ENCODE measurements at places on chromosomes 3 and 15.

DNA sequence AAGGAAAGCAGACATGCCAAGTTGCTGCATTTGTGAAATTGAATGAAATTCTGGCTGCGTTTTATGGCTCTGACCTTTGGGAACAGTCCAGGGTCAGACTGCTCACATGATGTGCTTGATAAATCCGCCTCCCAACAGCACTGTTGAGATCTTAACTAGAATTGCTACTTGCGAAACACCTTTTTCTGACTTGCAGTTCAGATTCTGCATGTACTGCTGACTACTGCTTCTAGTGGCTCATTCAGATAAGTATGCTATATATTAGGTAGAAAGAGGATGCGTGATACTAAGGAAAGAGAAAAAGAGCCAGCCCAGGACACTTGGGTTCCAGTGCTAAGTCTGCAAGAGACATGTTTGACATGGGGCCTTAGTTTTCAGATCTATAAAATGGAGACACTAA is 129.4 kb downstream of the LPP start:
- DNase-seq, result no peak

- no peak for DNase-seq
Observed at GRCh38 chr3:4474683-4475490, 7.8 kb upstream of the SUMF1 start.

- no peak for DNase-seq
Observed at GRCh38 chr15:70201425-70201775, 103.7 kb upstream of the TLE3 start.

- DNase-seq, result no peak
Observed at GRCh38 chr3:53705774-53706173, 140.4 kb downstream of the CHDH start.

DNA sequence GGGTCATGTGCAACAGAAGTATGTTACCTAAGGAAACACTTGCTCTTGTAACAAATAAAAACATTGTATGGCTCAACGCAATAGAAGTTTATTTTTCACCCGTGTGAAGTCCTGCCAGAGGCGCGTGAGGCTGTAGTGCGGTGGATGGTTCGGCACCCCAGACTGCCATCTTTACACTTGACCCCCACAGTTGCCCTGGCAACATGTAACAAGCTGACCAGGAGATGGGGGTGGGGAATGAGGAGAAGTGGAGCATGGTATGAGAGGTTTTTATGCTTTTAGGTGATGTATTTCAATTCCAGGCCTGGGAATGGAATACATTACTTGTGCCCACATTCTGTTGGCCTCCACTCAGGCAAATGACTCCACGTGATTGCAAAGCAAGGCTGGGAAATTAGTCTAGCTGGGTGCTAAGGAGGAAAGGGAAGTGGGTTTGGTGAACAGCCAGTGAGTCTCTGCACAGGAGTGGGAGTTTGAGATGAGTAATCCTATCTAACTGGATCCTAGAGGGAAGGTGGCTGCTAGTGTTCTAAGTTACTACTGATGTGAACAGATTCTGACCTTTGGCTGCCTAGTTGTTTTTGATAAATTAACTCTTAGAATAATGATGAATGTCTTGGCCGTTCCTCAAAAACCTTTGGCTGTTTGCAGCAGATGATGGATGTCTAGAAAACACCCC is 33.8 kb upstream of the GREM1 start:
- no peak for DNase-seq

DNA sequence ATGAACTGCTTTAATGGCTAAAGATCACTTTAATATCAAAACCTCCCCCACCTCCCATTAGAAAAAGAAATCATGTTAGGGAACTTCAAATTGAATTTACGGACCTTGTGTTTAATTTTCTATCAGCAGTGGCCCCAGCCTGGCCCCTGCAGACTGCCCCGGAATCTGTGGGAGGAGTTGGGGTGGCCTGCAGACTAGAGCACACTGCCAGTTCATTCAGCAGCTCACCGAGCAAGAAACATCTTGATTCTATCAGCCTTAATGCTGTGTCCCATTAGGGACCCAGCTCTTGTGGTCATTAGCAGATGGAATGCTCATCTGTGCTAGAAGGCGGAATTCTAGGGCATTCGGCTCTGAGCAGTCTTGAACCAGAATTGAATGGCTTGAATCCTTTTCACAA is 54.2 kb downstream of the FLNB start:
- DNase-seq, result no peak

DNA sequence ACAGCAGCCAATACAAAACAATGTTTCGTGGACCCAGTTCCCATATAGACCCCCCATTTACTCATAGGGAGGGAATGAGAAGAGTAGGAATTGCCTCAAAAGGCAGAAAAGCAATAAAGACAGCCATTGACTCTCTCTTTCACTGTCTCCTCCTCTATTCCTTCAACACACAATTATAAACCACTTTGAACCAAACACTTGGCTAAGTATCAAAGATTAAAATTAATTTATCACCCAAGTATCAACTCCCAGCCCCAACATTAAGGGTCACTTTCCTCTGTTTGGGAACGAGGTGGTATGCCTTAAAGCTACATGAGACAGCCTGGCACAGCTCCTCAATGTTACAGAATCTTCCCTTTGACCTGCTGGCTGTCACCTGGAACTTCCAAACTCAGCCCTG is 16.4 kb upstream of the LRIG1 start:
- DNase-seq, result no peak

DNA sequence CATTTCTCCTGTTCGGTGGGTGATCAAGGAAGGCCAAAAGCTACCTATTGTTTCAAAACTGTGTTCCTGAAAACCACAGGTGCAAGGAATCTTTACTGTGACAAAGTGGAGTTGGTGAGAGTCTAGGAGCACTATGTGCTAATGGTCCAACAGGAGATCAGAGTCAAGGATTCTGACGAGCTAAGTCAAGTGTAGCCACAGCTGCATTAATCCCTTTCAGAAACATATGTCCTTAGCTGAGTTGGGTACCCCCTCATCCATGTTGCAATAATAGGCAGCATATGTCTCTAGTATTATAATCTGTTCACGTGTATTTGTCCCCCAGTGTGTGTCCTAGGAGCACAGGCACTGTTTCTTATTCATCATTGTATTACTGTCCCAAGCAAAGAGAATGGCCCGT is 1.7 kb downstream of the VPS39 start:
- no peak for DNase-seq

GRCh38 chr3:125302932-125303331 is 72.2 kb downstream of the ZNF148 start:
- DNase-seq, result no peak

GRCh38 chr3:171306631-171307030 is 153.6 kb downstream of the TNIK start:
- DNase-seq, result no peak

- DNase-seq, result no peak
Observed at GRCh38 chr15:93246266-93247242, 157.5 kb upstream of the RGMA start.

GRCh38 chr3:81776643-81777042 is 15.2 kb upstream of the GBE1 start:
- DNase-seq, result no peak

DNA sequence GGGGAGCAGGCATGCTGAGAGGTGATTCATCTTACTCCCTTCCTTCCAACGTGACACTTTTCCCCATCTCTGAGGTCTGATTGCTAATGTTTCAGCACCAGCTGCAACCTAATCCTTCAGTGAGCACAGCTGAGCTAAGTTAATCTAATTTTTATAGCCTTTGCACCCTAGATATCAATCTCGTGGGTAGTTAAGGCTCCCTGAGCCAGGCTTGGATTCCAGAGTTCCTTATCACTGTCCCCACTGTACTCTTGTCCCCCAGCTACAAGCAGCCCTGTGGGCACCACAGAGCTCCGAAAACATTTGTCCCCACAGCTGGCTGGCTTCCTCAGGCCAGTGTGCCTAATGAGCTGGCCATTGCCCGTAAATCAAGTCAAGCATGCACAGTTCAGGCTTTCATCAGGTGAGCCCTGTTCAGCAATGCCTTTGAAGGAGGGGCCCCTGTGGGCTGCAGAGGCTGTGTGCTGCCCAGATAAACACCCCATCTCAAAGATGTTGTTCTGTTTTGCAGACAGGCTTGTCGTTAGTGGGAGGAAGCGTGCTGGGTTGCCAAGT is 376.9 kb upstream of the RASGRP1 start:
- no peak for DNase-seq

DNA sequence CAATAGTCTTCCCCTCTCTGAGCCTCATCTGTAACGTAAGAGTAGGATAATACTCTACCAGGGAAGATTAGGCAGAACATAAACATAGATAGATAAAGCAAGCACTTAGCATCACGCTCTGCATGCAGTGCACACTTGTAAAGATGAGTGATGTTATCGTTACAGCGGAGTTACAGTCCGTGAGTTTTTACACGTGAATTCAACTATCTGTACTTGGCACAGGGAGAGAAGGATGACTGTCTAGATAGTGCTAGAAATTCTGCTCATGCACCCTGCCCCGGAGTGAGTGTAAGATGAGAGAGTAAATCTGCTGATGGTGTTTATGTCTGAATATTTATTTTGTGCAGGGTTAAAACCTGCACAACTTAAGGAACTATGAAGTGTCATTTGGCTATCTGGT is 35.8 kb downstream of the HAPLN3 start:
- DNase-seq, result no peak

DNA sequence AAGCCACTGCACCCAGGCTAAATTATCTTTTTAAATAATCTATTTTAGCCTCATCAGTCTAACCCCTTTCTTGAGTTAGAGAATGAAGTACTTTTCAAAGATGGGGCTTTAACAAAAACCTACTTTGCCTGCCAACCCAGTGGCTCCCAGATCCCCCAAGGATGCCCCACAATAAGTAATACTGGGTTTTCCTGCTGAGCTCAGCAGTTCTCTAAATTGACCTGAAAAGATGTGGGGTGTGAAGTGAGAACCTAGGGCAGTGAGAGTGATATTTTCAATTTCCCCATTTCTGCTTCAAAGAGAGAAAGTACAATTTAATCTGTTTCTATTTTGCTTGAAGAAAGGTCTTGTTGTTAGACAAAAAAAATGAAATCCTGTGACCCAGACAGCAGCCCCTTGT is 318.5 kb upstream of the UMPS start:
- no peak for DNase-seq

- DNase-seq, result no peak
Observed at GRCh38 chr3:133836497-133837158, 31.0 kb downstream of the SRPRB start.

DNA sequence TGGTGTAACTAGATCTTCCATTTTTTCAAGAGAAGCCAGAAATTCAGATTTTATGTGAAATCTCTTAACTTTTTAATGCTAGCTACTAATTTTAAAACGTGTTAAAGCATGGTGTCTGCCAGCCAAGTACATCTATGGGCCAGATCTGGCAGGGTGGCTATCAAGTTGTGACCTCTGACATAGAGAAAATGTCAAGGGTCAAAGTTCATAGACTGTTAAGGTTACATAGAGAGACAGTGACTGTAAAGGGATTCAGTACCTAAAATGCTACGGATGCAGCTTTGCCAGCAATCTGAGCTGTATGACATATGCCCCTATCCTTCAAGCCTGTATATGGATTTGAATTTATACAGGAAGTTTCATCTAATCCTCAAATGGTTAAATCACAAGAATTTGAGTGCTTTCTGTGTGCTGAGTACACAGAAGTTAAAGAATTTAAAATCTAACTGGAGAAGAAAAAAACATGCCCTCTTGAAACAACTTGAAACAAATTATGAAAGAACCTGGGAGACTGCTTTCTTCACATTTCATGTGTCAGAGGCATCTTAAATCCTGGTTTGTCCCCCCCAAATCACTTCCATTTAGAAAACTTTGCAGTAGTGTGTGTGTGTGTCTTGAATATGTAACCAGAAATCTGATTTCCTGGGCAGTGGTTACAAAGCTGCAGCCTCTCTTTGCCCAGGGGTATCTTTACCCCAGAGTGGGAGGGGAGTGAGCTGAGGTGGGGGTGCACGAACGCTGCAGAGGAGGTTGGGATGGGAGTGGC is 895 bp upstream of the ARHGAP31 start:
- no peak for DNase-seq

GRCh38 chr3:158810823-158811724 is 9.2 kb downstream of the MFSD1 start:
- DNase-seq, result no peak

GRCh38 chr15:71290002-71290401 is 174.7 kb downstream of the THSD4 start:
- no peak for DNase-seq

- no peak for DNase-seq
Observed at GRCh38 chr3:171393032-171393744, 67.0 kb downstream of the TNIK start.

GRCh38 chr3:123688241-123688747 is 103.4 kb upstream of the HACD2 start:
- no peak for DNase-seq

- no peak for DNase-seq
Observed at GRCh38 chr3:53820756-53821580, 25.3 kb downstream of the CHDH start.

DNA sequence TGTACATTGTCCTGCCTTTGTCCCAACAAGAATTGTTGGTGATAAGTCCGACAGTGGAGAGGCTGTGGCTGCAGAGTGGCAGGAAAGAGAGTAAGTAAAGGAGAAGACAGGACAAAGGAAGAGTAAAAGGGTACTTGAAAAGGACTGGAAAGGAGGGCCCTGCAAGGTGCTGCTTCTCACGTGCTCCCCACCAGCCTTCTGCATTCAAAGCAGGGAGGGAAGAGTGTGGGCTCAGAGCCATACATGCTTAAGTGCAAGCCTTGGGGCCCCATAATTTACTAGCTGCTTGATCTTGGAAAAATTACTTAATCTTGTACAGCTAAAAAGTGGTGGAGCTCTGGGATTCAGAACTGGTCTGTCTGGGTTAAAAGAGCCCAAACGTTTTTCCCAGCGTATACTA is 29.9 kb downstream of the MME start:
- DNase-seq, result no peak

GRCh38 chr15:57358571-57358970 is 17.7 kb upstream of the CGNL1 start:
- no peak for DNase-seq

- no peak for DNase-seq
Observed at GRCh38 chr3:127970966-127971592, 56.0 kb downstream of the KBTBD12 start.

DNA sequence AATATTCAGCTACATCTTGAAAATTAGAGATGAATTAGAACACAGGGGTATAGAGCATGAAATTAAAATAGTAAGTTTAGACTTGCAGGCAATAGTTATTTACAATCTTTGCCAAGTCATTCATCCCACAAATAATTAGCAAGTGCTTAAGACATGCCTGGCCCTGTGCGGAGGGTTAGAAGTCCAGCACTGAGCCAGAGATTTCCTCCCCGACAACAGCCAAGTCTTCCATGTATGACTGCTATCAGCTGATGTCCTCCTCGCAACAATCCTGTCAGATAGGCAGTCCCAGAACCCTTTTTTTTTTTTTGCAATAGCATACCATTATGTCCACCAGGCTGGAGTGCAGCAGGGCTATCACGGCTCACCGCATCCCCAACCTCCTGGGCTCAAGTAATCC is 14.6 kb downstream of the SIN3A start:
- DNase-seq, result no peak
